ENCODE measurements at places on chromosomes 7 and 10.

GRCh38 chr10:12279281-12279680, 70.1 kb upstream of the CAMK1D start:
- no peak for DNase-seq

DNA sequence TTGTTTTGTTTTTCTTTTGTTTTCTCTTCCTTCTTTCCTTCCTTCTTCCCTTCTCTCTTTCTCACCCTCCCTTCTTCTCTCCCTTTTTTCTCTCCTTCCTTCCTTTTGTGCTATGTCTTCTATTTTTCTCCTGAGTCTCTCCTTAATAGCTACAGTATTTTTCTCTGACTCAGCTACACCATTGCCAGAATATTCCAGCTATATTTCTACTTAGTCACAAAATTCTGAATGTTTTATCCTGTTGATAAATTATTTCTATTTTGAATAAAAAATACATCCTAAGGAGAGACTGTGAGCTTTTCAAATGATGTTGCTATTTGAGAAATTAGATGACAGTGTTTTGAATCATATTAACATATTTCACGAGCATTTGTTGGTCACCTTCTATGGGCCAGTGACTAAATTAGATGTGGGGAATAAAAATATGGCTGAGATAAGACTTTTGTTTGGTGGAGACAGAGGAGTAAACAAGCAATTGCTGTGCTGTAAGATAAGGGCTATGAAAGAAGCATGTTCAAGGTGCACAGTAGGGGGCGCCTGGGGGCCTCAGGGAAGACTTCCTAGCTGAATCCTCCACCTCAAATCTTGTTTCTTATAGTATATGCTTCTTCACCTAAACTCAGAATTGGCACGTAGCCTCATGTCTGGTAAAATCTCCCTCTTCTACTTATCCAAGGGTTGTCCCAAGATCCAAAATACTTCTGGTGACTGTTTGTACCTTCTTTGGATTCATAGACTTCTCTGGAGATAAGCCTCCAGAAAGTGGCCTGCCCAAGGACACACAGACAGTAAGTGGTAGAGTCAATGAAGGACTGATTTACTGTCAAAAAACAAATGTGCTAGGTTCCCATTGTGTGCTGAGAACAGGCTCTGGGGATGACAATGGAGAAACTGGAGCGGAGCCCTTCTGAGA, 115.5 kb upstream of the CREB5 start:
- DNase-seq = peak; percentile 54

DNA sequence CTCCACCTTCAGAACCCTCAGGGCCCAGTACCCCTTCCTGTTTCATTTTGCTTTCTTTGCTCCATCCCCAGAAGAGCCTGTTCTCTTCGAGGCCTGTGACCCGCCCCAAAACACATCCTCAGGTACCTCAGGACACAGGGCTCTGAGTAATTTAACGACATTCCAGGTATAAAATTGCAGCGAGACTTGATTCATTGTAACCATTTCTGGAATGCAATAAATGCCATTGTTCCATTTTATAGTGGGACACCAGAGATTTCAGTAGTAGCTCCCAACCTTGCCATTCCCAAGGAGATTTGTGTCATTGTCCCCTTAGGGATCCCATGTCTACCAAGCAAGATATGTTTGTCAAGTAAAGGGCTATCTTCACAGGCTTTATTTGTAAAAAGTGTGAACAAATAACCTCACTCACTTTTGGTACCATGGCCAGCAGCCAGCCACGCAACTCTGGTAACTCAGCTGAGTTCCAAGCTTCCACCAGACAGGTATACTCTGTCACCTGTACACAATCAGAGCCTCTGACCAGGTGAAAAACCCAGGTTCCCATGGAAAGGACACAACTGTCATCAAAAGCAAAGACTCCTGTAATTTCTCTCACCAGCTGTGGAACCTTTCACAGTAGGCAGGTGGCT, 441.3 kb downstream of the PLXNA4 start:
- DNase-seq = no peak

DNA sequence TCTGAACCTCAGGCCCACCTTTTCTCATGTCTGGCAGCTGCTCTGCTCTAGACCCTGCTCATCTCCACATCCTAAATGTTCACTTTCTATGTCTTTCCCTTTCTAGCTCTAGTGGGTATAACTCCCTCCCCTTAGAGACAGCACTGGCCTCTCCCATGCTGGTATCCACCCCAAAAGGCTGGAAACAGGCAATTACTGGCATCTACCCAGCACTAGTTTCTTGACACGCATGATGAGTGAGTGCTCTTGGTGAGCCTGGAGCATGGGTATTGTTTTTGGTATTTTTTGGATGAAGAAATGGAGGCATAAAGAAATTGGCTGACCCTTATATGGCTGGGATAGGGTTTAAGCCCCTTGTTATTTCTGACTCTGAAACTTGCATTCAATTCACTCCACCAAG, 156.0 kb downstream of the EGFR start:
- no peak for DNase-seq

GRCh38 chr10:125926247-125926646, 29.9 kb downstream of the FANK1 start:
- no peak for DNase-seq

DNA sequence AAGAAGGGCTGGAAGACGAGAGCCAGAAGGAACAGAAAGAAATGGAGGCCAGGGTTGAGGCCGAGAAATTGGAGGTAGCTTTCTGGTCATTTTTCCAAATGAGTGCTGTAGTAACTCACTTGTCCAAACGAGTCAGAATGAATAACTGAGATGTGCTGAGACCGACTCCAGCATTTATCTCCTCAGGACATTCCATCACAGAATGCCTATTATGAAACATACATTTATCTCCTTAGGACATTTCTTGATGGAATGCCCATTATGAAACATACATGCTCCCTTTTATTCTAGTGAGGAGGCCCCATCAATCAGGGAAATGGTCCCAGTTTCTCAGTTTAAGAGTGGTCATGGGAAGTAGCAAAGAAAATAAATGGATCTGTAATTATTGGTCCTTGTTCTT, 16.5 kb downstream of the AVL9 start:
- no peak for DNase-seq

- DNase-seq = no peak
Measured at GRCh38 chr10:5589661-5590511, 65.1 kb downstream of the CALML3 start.

- no peak for DNase-seq
Measured at GRCh38 chr7:135562720-135563119, 5.0 kb downstream of the NUP205 start.

DNA sequence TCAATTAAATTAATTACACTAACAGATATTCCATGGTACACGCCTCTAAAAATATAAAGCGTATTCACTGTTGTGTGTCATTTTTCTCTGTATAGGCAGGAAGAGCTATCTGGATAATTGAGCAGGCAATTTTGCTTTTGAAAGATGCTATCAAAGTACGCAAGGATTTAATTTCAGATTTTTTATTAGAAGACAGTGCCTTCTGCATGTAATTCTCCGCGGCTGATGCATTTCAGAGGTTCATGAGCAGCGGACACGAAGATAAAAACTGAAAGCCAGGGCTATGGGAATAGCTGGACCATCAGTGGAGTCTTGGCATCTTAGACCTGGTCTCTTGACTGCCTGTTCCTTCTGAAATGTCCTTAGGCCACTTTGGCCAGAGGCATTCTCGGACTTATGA, 35.7 kb upstream of the SDK1 start:
- DNase-seq = no peak

GRCh38 chr10:19316204-19316870, 267.7 kb downstream of the MALRD1 start:
- DNase-seq = no peak

GRCh38 chr10:106956216-106956915, 208.1 kb downstream of the SORCS1 start:
- no peak for DNase-seq

DNA sequence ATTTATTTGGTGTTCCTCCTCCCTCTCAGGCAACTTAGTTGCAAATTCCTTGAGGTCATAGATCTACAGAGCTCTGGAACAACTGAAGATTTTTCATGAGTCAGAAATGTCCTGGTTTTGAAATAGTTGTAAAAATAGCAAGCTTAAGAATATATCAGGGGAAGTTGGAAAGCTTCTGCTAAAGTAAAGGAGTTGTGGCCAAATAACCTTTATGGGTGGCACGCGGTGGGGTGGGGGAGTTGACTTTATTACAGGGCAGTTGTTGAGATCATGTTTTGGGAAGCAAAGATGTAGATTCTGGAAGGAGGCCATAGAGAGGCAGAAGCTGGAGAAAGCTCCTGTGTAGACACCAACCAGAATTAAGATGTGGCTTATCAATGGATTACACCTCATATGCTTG, 326.0 kb upstream of the MTPN start:
- DNase-seq = no peak

DNA sequence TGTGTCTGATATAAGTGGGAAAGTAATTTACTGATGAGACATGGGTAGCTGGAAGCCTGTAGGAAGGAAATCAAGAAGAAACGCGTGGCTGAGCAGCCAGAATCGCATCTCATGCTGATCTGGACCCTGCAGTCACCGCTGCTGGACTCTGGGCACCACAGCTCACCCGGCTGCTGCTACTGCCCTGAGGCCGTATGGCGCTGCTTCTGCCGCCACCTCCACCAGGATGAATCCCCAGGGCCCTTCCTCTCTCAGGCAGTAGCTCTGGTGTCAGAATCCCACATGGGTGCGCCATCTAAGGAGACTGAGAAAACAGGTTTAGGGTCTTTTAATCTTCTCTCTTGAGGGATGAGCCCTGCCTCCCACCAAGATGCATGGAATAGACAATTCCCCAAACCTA, 70.3 kb upstream of the AGK start:
- DNase-seq = no peak

DNA sequence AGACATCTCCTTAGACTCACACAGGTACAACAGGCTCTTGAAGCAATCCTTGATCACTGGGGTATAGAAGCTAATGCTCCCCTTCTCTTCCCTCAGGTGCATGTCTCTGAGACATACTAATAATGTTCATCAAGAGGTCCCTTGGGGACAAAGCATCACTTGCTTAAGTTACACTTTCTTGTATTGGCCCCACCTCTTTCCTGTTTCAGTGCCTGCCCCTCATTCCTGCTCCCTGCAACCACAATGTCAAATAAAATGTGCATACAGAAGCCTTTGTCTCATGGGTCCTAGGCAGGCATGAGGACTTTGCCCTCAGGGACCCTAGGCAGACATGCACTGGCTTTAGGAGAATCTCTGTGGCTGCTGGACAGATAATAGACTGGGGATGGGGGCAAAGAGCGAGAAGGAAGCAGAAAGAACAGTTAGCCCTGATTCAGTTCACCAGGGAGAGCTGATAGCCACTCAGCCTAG, 175.0 kb upstream of the NPY start:
- DNase-seq = no peak

All from CD4-positive, alpha-beta T cell (primary cell).